ENCODE measurements at places on chromosomes 7 and 10.

DNA sequence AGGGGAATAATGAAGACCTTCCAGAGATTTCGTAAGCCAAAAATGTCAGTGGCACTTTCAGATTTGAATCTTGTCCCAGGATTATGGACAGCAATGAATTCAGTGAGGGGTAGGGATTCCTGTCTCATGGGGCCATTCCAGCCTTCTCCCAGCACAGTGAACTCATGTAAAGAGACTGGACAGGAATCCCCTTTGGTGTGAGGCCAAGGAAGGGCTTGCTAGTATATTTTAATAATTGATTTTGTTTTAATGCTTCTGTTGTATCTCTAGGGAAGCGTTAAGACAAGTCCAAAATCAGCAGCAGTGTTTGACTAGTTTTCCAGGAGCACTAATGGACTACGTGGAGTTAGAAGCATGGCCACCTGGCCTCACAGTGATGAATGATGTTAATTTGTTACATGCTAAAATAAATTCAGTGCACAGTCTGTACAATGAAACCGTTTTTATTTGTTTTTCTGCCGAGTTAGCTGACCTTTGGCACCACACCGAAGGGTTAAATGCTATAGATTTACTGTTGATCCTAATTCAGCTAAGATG is 214.0 kb upstream of the DKK1 start:
- DNase-seq, result no peak

GRCh38 chr10:124680675-124681074 is 63.5 kb downstream of the FAM53B start:
- DNase-seq, result no peak

- DNase-seq, result no peak
Measured at GRCh38 chr7:75985518-75986146, 8.8 kb downstream of the TMEM120A start.

DNA sequence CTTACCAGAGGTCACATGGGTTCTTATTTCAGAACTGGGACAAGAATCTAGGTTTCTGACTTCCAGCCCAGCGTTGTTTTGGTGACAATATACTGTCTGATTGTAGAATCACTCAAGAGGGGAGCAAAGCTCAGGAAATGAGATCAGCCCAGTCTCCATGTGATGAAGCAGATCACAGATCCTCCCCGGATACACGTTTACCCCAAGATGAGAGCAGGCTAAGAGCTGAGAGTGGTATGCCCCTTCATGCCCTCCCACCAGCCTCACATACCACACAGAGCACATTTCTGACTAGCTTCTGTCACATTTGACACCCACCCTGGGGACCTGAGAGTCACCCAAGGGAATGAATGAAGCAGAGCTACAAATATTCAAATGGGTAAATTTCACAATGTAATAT is 27.1 kb upstream of the PRKCQ start:
- peak; percentile 74 for DNase-seq

DNA sequence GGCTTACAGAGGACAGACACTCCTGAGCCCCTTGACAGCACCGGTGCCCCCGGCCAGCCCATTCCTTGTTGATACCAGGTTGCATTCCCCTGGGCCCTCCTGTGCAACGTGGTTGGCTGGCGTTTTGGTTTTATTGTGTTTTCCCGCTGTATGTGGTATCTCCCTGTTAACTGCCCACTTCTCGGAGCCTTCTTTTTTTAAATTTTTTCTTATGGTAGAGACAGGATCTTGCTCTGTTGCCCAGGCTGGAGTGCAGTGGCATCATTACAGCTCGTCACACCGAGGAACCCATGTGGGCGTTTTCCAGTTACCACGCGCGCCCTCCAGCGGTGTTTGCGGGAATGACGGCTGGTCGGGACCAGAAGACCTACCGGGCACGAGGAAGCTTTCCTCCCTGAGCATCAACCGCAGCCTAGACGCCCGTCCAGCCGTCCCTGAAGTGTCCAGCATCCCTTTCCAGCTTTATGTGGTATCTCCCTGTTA is 16.9 kb upstream of the ZFAND2A start:
- DNase-seq, result peak; percentile 81

DNA sequence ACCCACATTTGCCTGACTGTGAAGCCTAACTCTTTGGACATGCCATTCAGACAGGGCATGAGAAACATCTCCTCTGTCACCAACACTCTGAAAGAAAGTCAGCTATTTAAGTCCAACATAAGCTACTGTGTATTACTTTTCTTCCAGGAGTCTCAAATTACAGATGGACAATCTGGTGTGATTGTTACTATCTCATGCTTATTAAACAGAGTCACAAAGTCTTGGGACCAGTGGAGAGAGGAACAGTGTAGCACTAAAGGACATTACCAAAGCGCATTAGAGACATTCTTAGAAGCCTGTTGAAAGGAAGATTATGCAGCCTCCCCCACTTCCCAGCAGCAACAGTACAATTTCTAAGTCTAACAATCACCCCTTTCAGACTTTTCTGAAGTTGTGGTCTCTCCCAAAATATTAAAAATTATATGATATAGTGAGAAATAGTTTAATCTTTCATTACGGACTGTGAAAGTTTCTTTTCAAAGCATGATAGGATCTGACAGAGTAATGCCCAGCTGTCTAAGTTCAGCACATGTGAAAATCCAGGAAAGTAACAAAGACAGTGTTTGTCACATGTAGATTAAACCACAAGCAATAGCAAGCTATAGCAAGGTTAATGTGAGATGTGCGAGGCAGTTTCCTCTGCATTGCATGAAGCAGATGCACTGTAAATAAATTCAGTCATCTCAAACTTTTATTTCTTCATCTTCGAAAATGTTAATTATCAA is 280.9 kb upstream of the FZD8 start:
- DNase-seq, result no peak

- no peak for DNase-seq
Measured at GRCh38 chr10:88705958-88706357, at the start of gene LIPK. LIPK (plus strand) TSS chr10:88706249; CDS start chr10:88724544, 18,295 bp downstream.

GRCh38 chr10:97020452-97021400 is 165.0 kb downstream of the SLIT1 start:
- no peak for DNase-seq

- DNase-seq, result peak; percentile 66
Measured at GRCh38 chr10:26441491-26442214, 3.5 kb downstream of the APBB1IP start.

DNA sequence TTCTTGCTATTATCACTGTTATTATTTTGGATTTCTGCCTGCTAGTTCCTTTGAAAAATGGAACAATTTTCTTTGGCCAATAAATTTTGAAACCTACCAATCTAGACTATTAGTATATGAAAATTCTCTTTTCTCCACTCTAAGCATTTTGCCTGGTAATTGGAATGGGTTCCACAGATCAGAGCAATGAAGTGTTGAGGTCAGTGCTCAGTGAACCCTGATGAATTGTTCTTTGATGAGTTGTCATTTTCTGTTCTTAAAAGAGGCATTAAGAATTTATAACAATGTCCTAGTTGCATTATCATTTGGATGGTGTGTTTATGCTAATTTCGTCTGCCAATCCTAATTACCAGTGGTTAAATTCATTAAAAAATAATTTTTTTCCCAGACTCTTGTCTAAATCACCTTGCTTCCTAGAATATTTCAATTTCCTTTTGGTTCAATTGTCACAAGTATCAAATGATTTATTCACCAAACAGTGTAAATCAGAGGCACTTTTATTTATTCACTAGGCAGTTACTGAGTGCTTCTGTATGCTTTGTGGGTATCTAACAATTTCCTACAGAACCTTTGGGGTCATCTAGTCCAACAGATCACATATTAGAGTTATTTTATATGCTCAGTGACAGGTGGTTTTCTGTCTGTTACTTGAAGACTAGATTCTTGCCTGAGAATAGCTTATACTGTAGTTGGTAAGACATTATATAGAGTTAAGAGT is 239.0 kb downstream of the DNAJB9 start:
- no peak for DNase-seq

DNA sequence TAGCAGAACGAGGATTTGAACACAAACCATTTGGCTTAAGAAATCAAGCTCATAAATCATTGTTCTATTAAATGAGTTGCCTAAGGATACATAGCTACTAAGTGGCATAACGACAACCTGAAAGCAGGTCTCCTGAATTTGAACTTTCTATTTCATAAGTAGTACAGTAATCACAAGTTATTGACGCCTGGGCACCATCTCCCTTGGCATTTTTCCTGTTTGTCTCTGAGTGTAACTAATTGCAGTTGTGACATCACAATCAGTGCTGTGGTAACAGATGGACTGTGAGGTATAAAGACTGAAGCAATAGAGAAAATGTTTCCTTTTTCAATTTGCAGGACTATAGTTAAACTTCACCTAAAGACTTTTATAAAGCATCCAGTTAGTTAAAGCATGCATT is 6.4 kb upstream of the CSTF2T start:
- DNase-seq, result no peak

DNA sequence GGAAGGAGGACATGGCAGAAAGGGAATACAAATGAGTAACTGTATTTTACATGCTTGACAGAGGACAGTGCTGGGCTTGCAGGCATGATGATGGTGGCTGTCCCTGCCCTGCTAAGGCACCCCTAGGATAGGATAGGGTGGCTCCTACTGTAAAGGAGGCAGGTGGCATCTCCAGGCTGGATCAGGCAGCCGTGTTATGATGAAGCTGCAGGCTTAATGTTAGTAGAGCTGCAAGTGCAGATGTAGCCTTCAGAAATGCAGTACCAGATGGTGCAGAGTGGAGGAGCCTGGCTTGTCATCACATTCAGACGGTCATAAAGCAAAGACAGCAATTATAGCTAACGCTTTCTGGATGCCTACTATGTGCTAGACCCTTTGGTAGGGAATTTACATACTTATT is 287.9 kb upstream of the PODXL start:
- DNase-seq, result no peak
